ENCODE measurements at places on chromosomes 5 and 9.

DNA sequence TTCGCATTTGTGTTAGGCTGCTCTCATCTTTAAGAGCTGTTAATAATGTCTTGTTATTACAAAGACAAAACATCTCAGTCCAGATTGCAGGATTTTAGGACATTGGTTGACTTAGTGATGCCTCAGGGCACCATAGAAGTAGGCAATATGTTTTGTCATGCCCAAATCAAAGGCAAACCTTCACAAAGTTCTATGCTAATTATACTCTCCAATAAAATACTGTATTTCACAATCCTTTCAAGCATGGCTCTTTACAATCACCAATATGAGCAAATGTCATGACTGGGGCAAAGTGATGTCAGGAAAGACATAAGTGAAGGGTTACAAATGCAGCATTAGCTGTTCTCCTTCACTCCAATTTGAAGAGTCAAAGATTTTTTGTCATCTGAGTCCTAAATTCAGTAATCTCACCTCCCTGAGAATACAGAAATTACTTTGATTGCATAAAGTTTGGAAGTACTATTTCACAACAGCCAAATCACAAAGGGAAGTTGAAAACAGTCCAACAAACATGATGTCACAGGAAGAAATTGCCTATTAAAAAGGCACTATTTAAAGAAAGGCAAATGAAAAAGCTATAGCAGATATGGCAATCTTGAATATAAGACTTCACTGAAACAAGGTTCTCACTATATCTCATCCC, 303.2 kb downstream of the PRR16 start:
- DNase-seq, result no peak

GRCh38 chr5:95644351-95645042, 2.1 kb upstream of the RFESD start:
- peak; percentile 41 for DNase-seq

DNA sequence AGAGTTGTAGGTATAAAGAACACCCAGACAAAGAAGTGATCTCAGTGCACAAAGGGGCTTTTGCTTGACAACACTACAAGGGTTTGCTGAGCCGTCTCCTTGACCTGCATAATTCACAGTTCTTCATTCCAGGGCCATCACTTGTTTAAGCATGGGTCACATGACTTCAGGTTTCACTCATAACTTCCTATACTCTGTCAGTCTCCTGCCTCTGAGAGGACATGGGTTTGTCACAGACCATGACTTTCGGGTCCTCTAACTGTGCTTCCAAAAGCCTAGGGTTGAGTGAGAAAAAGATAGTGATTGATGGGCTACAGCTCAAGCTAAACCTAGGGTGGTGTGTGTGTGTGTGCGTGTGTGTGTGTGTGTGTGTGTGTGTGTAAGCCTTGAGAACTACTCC, 166.4 kb downstream of the CDH6 start:
- DNase-seq, result no peak

- peak; percentile 91 for DNase-seq
Observed at GRCh38 chr9:105244003-105244733, at the start of gene SLC44A1. Gene SLC44A1 (plus strand): TSS chr9:105244651. CDS start chr9:105244869, 218 bp downstream.

DNA sequence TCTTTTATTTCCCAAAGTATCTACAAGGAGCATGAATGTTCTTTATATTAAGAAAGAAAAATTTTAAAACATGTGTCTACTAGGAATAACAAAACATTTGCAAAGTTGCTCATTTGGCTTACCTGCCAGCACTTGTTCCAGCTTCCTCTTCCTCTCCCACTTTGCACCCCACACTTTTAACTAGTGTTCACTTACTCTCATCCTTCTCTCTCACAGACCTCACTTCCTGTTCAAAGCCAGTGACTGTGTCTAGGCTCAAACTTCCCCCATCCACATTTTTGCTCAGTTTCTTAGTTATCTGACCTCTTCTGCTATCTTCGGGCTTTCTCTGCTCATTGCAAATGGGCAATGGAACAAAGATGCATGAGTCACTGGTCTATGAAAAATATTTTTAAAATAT, 512.2 kb upstream of the ZNF462 start:
- no peak for DNase-seq

- no peak for DNase-seq
Observed at GRCh38 chr5:32231929-32232328, 57.8 kb upstream of the GOLPH3 start.

GRCh38 chr9:129139993-129140396, 28.8 kb downstream of the PTPA start:
- DNase-seq, result peak; percentile 60

DNA sequence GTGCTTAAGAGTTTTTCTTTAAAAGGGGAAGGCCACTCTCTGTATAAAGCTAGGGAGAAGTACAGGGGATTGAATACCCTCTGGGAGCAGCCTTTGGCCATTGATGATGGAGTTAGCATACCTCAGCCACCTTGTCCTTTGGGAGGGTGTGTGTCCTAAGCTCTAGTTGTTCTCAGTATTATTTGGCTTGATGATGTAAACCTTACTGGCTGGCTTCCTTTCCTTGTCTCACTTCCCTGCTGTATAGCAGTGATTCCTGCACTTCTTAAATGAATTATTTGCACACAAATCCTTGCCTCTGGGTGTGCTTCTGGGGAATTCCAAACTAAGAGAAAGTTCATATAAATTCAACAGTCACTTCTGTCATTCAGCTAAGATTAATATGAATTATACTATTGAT, 234.9 kb upstream of the RIOK2 start:
- DNase-seq, result no peak

DNA sequence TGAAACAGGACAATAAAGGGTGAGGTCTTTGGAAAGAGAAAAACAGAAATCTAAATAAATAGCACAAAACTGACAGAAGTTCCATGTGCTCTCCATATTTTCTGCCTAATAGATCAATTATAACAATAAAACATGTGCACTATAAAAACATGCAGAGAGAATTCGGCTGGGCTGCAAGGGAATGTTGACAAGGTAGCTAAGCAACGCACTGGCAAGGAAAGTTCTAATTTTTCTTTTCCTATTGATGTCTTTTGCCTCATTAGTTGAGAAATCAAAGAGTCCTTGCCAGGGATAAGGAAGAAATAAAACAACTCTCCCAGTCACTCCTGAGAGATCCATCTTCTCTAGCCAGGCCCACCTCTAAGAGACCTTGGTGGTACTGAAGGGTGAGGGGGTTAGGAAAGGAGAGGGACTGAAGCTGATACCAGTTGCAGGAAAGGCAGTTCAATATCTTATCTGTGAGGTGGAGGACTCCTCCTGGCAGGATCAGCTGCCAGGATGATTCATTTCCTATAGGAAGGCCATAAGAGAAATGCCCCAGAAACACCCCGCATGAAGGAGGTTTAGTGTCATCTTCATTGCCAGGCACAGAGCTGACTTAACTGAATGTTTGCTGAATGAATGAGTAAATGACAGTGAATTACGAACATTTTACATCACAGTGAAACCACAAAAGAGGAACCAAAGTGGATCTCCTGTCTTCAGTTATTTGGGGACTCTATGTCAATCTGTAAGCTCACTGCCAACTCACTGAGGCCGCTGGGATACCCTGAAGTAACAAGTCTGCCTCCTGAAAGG, 63.7 kb upstream of the IFNK start:
- DNase-seq, result no peak

DNA sequence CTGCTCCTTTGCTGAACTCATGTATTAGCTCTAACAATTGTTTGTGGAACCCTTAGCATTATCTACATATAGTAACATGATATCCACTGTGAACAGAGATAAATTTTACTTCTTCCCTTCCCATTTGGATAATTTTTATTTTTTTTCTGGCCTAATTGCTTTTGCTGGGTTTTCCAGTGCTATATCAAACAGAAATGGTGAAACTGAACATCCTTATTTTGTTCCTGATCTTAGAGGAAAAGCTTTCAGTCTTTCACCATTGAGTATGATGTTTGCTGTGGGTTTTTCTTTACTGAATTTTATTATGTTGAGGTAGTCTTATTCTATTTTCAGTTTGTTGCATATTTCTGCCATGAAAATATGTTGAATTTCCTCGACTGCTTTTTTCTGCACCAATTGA, 44.8 kb upstream of the STARD4 start:
- no peak for DNase-seq

- DNase-seq, result no peak
Observed at GRCh38 chr5:145867806-145868205, 5.0 kb downstream of the GRXCR2 start.

DNA sequence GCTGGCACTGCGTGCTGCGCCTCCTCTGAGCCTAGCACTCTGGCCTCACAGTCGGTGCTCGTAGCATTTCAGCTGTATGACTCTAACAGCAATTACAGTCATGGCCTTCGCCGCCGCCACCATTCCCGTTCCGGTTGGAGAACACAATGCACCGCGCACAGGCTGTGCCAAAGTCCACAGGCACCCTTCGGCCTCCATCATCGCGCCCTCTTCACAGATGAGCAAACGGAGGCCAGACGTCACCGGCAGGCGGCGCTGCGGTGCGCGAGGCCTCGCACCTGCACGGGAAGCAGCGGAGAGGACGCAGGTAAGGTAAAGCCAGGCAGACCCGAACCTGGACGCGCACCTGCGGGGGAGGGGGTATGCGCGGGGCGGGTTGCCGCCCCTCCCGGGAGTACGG, 128.9 kb downstream of the BARX1 start:
- DNase-seq, result peak; percentile 16

- no peak for DNase-seq
Observed at GRCh38 chr9:21690561-21690960, 111.9 kb upstream of the MTAP start.

DNA sequence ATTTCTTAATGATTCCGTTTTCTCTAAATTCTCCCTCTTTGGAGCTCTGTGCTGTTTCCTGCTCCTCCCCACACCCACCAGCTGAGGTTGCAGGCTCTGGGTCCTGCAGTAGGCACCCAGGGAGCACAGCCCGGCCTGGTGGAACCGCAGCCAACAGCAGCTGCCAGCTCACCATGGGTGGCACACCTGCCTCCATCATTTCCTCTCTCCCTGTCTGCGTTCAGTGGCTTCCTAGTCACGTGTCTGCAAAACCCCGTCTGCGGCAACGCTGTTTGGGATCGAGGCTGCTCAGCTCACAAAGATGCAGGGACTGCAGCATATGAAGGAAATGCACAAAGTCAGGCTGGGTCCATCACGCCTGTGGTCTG, 367.8 kb downstream of the IRX2 start:
- no peak for DNase-seq

GRCh38 chr5:10323588-10324488, 16.1 kb upstream of the CMBL start:
- no peak for DNase-seq

GRCh38 chr5:181261320-181262049, 542 bp upstream of the TRIM52 start:
- peak; percentile 70 for DNase-seq

GRCh38 chr5:2566284-2566683, 185.2 kb downstream of the IRX2 start:
- no peak for DNase-seq

- DNase-seq, result no peak
Observed at GRCh38 chr9:117377046-117377445, 37.8 kb downstream of the ASTN2 start.

GRCh38 chr5:159951387-159951786, 35.1 kb downstream of the ADRA1B start:
- DNase-seq, result no peak

DNA sequence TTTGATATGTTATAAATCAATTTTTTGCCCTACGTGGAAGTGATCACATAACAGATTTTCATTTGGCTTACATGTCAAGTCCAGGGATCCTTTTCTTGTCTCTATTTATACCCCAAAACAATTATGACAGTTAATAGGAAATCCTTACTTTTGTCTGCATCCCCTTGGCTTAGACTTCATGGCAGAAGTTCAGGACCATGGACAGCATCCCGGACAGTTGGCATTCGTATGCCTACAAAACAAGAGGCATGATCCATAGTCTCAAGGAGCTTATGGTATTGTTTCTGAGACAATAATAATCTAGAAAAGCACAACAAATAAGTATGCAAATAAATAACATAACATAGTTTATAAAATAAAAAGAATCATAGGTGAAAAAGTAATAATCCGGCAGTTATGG, 214.3 kb upstream of the GRIA1 start:
- DNase-seq, result no peak

DNA sequence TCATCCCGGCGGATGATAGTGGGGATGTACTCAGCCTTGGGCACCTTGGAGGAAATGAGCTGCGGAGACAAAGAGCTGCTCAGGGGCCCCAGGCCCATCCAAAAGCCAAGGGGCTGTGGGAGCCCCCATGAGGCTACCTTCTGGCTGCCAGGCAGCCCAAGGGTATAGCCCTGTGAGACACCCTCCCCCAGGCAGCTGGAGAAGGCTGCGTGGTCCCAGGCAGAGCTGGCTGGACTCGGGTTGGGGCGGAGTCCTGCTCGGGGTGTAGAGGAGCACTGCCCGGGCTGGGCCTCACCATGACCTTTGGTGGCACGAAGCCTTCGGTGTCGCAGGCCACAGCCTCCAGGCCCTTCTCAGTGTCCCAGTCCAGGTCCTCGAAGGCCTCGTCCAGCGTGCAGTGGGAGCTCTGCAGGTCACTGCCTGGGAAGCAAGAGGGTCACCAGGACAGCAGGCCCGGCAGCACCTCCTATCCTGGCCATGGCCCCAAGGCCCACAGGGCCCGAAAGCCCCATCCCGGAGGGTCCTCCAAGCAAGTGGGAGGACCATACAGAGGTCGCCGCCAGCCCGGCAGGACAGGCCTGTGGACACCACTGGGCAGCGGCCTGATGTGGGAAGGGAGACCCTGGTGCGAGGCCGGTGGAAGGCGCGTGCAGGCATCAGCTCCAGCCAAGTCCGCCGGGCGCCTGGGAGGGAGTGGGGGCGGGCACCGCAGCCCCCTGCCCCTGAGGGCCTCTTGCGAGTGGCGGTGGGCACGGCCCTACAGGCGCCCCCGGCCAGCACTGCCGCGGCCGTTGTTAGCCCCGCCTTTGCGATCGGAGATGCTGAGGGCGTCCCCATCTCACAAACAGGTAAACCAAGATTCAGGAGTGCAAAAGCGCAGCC, 6.1 kb downstream of the NSMF start:
- no peak for DNase-seq

DNA sequence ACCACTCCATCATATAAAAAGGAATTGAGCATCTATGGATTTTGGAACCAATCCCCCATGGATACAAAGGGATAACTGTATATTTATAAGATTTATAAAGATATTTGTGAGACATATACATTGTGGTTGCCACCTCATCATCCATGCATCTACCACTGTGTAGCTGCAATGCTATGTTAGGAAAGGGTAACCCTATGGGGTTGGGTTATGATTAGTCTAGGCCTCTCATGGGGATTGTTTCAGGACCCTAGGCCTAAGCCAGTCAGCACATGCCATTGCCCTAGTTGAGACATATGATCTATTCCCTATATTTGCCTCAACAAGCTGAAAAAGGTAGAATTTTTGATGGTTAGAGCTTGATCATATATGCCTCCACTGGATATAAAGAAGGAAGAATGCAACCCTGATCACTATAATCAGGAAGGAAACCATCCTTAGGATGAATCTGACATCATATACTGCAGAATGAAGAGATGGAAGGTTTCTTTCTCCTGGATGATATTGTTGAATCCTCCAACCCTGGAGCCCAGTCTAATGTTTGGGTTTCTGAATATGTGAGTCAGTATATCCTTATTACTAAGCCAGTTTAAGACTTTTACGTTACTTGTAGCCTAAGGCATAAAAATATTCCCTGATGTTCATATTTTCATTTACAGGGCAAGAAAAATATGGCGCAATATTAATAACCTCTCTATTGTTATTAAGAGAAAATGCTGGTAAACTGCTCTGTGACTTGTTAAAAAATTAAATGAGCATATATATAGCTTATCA, 94.2 kb downstream of the ADAMTS19 start:
- no peak for DNase-seq
